ENCODE measurements at places on chromosomes 13 and 19.

GRCh38 chr19:29417048-29417447 lies 108.7 kb upstream of the VSTM2B start:
- DNase-seq: no peak

DNA sequence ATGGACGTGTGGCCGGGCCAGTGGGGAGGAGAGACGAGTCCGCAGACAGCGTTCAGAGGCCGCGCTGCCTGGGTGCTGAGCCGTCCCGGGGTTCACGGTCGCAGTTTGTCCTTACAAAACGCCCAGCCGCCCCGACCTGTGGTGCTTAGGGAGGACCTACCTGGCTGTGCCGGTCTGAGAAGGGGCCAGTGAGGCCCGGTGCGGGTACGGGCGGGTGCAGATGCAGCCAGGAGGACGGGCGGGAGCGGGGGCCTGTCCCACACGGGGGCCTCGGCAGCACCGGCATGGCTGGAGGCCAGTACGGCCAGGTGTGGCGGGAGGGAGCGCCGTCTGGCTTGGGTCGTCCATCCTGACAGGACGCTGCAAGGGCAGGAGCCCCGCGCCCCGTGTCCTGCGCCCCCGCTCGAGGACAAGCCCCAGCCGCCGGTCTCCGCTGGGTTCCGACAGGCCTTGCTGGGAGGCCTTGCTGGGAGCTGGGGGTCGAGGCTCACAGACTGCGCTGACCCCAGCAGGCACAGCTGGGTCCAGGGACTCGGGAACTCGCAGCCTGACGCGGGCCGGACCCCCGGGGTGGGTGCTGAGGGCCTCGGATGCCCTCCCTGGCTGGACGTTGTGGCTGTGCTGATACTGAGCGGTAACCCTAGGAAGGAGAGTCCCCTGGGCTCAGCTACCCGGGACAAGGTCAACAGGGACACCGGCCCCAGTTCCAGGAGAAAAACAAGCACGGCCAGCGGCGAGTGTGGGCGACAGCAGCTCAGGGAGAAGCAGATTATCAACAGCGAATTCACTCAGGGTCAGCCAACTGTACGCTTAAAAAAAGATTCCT lies 5.3 kb upstream of the PROZ start:
- peak; percentile 79 for DNase-seq

- no peak for DNase-seq
Observed at GRCh38 chr19:682678-683320, 6.6 kb downstream of the FSTL3 start.

DNA sequence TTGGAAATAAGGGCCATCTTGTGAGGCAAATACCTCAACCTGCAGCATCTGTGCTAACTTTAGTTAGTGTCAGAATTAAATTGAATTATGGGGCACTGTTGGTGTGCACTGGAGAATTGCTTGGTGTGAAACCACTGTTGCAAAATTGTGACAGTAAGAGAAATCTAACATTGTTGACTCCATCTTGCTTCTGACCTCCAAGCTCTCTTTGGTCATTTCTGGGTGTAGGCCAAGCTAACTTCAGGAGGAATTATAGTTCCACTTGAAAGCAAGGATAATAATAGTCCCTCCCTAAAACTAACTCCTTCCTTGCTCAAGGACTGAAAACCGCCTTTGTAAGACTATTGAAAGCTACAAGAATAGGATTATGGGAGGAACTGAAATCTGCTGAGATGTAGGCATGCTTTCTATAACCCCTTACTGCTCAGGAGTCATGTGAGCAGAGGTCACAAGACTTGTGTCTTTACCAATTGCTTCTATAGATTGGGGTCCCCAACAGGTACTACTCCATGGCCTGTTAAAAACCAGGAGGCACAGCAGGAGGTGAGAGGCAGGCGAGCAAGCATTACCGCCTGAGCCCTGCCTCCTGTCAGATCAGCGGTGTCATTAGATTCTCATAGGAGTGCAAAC lies 24.9 kb upstream of the GAS6 start:
- no peak for DNase-seq

- DNase-seq: no peak
Observed at GRCh38 chr13:42401376-42401775, 129.4 kb downstream of the AKAP11 start.

- DNase-seq: no peak
Observed at GRCh38 chr13:60654415-60654814, 257.4 kb downstream of the TDRD3 start.

GRCh38 chr19:31312009-31312676 lies 37.1 kb downstream of the TSHZ3 start:
- no peak for DNase-seq

GRCh38 chr13:40187841-40188591 lies 478.4 kb downstream of the FOXO1 start:
- no peak for DNase-seq

DNA sequence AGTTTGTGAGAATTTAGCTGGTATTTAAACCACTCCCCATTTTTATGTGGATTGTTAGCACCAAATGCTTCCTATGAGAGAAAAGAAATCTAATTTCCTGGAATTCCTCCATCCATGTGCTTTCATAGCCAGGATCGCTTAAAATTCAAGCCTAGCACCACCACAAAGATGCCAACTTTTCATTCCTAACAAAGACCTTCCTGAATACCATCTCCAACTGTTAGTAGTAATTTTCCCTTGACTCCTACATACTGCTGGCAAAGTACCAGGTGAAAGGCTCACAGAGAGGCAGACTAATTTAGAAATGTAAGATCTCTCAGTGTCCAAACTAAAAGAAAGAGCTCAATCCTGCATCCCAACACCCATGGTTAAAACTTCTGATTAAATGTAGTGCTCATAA lies 386.3 kb downstream of the KCTD12 start:
- no peak for DNase-seq

- peak; percentile 42 for DNase-seq
Observed at GRCh38 chr19:50358483-50359327, 6.7 kb downstream of the NAPSA start.

- no peak for DNase-seq
Observed at GRCh38 chr19:14081797-14082674, 3.5 kb downstream of the C19orf67 start.

DNA sequence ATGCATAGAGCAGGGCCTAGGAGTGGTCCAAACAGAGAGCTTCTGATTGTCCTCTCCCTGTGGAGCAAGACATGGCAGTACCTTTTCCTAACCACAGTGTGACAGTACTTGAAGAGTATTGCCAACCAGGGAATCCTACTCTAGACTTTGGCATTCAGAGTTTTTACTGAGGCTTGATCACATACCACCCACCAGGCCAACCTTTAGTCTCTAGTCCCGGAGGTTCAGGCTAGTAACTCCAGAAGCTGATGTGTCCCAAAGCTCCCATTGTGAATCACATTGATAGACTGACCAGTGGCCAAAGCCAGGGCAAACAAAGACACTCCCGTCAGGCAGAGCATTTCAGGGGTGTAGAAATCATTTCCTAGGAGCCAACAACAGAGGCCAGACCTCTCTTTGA lies 18.4 kb downstream of the IFT88 start:
- no peak for DNase-seq

DNA sequence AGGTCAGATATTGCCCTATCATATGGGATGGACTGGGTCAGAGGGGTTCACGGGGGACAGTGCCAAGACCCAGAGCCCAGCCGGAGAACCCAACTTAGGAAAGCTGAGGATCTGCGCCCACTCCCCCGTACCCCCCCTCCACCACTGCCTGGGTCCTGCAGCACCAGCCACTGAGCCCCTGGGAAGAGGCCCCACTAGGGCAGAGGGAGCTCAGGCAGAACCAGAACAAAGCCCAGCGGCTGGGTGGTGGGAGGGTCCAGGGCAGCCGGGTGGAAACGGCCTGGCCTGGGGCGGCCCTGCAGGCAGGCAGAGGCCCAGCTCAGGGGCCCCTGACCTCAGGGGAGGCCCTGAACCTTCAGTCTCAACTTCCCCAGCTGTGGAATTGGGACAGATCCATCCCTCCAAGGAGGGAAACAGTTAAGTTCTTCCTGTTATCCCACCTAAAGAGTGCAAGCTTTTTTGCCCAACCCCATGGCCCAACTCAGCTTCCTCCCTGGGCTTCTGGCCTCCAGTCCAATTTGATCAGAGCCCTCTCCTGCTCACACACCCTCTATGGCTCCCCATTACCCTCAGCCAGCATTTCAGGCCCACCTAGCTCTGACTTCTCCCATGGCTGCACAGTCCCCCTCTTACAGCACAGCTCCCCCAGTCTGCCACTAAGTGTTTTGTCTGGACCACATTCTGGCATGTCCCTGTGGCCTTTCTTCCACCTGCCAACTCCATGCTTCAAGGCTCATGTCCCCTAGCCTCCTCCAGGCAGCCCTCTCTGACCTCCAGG lies 3.1 kb downstream of the NR2F6 start:
- DNase-seq: no peak

DNA sequence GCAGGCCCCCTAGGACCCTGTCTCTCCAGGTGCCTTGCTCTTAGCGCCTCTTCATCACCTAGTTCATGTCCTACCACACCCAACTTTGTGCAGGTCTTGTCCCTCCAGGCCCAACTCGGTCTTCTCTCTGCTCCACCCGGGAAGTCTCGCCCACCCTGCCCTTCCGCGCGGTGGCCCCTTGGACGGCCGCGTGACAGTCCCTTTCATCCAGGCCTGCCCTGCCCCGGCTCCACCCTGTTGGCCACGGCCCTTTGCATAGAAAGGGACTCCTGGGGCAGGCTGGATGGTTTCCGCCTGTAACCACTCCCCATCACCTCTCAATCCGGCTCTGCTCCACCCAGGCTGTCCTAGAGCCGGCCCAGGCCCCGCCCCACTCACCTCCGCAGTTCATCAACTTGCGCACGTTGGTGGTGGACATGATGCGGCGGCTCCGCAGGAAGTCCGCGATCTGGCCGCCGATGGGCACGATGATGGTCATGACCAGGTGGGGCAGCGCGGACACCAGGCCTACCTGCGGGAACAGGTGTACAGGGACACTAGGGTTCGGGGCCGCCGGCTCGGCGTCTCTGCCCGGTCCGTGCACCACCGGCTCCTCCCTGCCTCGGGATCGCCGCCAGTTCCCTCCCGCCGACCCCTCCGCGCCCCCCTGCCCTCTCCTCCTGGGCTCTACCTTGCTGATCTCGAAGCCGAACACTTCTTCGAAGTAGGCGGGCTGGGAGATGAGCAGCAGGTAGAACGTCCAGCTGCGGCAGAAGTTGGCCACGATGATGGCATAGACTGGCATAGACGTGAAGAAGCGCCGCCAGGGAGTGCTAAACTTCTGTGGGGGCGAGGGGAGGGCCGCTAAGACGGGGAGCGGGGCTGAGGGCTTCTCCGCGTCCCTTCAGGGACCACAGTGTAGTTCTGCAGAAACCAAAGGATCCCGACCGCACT lies 7.2 kb downstream of the GFY start:
- no peak for DNase-seq

DNA sequence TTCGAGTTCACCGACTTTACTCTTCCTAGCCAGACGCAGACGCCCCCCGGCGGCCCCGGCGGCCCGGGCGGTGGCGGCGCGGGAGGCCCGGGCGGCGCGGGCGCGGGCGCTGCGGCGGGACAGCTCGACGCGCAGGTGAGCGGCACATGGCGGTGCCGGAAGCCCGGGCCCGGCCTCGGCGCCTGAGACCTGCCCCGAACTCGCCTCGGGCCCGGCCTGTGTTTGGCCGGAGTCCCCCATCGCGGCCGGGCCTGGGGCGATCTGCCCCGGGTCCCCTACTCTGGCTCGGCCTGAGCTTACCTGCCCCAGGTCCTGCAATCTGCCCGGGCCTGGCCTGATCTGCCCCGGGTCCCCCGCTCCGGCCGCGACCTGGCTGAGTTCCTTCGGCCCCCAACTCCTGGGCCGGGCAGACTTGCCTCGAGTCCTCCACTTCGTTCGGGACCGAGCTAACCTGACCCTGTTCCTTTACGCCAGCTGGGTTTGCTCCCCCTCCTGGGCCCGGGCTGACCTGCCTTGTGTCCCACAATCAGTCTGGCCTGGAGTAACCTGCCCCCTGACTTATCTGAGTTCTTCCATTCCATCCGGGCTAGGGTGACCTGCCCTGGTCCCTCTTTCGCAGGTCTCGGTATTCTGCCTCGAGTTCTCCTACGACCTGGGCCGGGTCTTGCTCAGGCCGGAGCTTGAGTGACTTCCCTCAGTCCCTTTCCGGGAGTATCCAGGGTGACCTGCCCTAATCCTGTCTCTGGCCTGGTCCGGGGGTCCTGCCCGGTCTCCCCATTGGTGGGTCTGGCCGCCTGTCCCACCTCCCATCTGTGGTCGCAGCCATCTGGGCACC lies 764 bp downstream of the UPF1 start:
- no peak for DNase-seq

GRCh38 chr13:74479124-74479523 lies 344.9 kb upstream of the KLF12 start:
- DNase-seq: no peak

DNA sequence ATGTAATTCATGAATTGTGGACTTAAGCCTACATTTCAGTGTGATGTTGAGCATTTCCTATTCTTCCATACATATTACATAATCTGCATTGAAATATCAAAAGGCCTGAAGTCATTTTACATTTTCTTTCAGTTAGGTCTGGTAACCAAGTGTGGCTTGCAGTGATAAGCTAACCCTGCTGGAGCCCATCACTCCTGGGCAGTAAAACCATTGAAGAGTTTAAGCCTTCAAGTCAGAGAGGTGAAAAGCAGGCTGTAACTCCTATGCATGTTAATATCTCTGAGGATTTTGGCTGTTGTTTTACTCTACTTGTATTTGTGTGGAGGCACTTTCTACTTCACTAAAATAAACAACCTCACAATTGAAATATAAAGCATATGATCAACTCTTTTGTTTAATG lies 248.8 kb downstream of the SLITRK5 start:
- no peak for DNase-seq

- no peak for DNase-seq
Observed at GRCh38 chr19:31214086-31214485, 135.2 kb downstream of the TSHZ3 start.

GRCh38 chr13:33757713-33758112 lies 60.2 kb upstream of the RFC3 start:
- DNase-seq: no peak

DNA sequence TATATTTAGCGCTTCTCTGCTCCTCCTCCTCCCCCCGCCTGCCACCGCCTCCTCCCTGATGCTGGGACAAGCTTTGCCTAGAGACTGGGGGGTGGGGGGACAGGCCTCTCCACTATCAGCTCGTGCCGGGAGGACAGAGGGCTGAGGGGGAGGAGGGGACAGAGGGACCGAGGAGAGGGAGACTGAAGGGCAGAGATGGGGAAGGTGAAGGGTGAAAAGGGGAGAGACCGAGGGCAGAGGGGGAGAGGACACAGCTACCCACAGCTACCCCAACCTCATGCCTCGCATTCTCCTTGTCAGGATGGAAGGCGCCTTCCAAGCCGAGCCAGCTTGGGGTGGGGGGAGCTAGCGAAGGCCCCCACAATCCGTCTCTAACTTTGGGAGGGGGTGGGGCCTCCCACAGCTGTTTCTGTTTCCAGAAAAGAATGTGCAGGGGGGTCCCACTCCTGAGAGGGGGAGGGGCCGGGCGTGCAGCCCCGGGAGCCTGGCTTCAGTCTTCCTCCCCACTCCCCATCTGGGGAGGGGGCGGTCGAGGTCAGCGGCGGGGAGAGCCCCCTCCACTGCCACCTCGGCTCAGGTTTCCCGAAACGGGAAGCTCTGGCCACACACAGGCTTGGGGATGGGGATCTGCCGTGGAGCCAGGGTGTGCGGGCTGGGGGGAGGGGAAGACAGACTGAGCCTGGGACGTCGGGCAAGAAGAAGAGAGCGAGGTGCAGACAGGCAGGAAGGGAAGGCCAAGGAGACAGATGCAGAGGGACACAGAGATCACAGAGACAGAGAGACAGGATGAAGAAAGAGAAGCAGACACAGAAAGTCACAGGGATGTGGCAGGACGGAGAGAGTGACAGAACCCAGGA lies 1.6 kb downstream of the DACT3 start:
- DNase-seq: peak; percentile 37
